ENCODE measurements at places on chromosomes 12 and 14. TPM values are rescaled to one million over a fixed set of nuclear protein-coding genes. Genes with fewer than 3 reads are reported as not detected.

DNA sequence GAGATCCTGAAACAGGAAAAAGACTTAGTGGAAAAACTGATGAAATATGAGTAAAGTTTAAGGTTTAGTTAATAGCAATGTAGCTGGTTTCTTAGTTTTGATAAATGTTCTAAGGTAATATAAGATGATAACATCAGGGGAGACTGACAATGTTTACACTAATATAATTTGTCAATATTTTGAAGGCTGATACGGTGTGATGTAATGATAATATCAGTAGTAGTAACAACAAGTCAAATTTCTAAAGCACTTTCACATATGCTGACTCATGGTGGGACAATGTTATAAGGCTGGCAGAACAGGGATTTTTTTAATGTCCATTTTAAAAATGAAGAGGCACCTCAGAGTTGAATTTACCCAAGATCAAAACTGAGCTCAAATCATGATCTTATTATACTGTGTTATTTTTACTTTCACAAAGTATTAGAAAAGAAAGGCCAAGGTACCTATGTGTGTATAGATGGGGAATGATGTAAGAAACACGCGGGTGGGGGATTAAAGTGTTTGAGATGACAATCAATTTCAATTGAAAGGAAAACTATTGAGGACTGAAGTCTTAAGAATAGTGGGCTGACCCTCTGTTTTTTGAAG, 2.4 kb upstream of the FLRT2 start:
- DNase-seq, result no peak

GRCh38 chr12:38159092-38159551, 157.5 kb upstream of the ALG10B start:
- no peak for DNase-seq

Gene TMCC3
- 0.05 TPM for total RNA-seq

DNA sequence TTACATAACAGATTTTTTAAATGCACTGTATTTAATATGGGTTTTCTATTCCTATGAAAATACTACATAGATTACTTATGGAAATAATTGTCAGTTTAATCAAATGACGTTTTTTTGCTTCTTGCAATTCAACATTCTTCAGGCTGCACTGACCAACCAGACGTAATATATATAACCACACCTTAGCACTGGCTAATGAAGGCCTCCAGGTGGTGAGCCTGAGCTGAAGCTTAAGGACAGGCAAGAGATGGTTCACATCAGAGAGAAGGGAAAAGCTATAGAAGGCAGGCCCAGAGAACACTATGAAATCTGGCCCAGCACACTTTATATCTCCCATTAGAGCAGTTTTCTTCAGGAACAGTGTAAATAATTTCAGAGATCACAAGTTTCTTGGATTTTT, 2.8 kb upstream of the MDGA2 start:
- DNase-seq, result no peak

- DNase-seq, result no peak
Observed at GRCh38 chr12:13288501-13288900, 92.0 kb downstream of the EMP1 start.

DNA sequence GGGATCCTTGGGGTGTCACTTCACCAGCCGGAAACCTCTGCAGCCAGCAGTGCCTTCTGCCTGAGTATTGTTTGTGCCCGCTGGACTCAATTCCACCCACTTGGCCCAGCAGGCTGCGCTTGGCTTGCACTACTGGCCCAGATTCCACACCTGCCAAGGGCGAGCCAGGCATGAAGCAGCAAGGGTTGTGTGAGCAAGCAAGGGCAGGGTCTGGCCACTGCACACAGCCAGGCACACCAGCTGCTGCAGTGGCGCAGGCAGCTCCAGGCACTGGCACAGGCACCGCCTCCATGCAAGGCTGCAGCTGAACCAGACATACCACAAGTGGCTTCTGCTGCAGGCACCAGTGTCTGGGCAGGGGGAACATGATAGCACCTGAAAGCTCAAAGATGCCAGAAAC, 99.5 kb downstream of the NUAK1 start:
- DNase-seq, result no peak

- peak; percentile 90 for DNase-seq
Observed at GRCh38 chr14:23071244-23071920, 14.1 kb upstream of the CDH24 start.

DNA sequence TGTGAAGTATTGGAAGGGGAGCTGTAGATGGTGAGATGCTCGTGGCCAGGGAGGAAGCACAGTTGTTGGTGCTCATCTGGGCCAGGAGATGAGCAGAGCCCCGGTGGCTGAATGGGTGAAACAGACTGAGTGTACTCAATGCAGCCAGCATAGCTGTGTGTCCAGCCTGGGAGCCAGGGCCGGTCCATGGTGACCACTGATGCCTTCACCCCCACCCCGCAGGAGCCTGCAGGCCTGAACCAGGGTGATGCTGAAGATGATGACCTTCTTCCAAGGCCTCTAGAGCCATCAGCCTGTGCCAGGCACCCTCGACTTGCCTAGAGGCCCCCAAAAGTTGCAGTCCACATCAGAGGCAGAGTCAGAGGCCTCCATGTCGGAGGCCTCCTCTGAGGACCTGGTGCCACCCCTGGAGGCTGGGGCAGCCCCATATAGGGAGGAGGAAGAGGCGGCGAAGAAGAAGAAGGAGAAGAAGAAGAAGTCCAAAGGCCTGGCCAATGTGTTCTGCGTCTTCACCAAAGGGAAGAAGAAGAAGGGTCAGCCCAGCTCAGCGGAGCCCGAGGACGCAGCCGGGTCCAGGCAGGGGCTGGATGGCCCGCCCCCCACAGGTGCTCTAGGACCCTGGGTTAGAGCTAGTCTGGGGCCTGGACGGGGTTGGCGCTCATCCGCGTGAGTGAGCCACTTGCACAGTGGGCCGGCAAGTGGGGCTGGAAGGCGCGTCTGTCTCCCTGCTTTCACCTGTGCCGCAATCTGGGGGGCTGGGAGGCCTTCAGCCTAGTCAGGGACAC, 3.0 kb downstream of the TNFAIP2 start:
- no peak for DNase-seq

Gene ENDOU
- 0.15 TPM for total RNA-seq

DNA sequence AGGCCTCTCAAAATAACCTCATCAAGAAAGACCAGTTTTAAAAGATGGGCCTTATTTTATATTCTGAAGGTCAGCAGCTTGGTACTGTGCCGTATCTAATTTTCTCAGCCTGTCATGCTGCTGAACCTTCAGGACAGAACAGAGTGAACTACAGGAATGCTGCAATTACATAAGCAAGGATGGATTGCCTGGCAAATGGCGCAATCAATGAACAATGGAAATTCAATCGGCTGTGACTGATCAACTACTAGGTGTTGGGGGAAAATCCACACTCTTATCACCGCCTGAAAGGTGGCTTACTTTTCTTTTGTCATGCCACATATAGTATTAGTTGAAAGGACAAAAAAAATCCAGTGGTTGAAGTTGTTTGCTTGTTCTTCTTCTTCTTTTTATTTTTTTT, 8.5 kb downstream of the ACSS3 start:
- DNase-seq, result no peak

- DNase-seq, result peak; percentile 65
Observed at GRCh38 chr14:62179367-62180018, 417.3 kb downstream of the SNAPC1 start.

GRCh38 chr14:105420101-105420973, 710 bp downstream of the MTA1 start:
- DNase-seq, result no peak

Gene SELPLG
- total RNA-seq, result 21.9 TPM

- DNase-seq, result peak; percentile 78
Observed at GRCh38 chr12:12837025-12837812, 24.1 kb downstream of the DDX47 start.

DNA sequence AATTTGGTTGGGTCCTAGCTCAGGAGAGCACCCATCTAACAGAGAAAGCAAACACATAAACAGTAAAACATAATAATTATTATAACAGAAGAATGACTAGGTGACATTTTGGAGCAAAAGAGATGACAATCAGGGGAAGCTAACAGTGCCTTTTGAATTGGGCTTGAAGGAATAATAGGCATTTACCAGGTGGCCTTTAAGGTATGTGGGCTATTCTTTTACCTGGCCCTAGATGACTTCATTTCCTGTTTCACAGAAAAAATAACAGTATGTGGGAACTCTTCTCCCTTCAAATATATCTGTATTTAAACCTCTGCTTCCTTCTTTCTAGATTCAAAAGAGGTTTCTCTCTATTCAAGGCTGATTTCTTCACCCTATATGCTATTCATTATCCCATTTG, 3.8 kb downstream of the IRAK4 start:
- no peak for DNase-seq

- DNase-seq, result no peak
Observed at GRCh38 chr14:101006008-101006407, 102.5 kb upstream of the RTL1 start.

Gene AQP6
- not detected for total RNA-seq

- DNase-seq, result no peak
Observed at GRCh38 chr14:63981569-63981968, 128.8 kb downstream of the SYNE2 start.

Gene BBS10
- total RNA-seq, result 3.3 TPM

Gene NUAK1
- not detected for total RNA-seq

- DNase-seq, result no peak
Observed at GRCh38 chr14:30193845-30194501, 266.3 kb upstream of the PRKD1 start.

Gene GPR132
- 15.3 TPM for total RNA-seq

Gene DLGAP5
- 117 TPM for total RNA-seq

DNA sequence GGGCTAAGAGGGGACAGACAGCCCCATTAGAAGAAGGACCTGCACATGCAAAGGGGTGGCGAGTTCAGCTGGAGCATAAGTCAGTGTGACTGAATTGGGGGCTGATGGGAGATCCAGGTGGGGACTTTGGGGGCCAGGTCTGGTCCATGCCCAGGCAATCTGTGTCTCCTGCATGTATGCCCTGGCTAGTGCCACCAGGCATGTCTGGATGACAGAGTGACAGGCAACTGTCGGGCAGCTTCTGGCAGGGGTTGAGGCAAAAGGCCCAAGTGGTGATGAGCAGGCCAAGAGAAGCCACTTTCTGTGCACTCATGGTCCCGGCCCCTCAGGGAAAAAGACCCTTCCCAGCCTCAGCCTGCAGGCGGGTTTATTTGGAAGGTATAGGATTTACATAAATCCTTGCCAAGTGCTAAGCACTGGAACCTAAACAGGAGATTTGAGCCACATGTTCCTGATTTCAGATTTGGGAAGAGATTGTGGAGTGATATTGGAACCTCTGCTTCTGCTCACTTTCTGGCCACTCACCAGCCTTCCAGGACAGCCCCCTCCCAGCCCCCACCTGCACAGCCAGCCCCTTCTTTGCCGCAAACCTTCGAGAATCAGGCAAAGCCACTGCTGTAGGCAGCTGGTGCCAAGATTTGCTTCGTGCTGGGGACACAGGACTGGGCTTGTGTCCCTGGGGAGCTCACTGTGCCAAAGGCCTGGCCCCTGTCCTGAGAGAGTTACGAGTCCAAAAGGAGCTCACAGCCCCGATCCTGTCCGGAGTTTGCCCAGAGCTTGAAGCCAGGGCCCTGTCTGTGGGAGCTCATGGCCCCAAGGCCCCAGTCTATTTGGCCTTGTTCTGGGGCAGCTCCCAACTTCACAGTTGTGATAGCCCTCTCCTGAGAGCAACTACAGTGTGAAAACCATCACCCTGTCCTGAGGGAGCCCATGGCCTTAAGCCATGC, 232.5 kb upstream of the RTL1 start:
- no peak for DNase-seq

- DNase-seq, result no peak
Observed at GRCh38 chr12:117472983-117473382, 111.6 kb upstream of the NOS1 start.

DNA sequence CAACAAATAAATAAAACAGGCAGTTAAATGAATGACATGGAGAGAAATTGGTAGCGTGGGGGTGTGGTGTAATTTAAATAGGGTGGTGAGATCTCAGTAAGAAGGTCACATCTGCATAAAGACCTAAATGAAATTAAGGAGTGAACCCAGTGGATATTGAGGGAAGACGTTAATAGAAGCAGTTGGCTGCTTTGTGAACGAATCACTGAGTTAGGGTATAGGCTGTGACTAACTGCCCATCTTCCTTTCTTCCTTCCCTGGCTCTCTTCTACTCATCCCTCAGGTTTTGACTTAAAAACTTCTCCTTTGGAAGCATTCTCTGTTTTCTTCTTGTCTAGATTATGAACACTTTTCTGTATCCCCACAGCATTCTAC, 64.7 kb downstream of the BTG1 start:
- no peak for DNase-seq

Gene IL31
- total RNA-seq, result not detected

DNA sequence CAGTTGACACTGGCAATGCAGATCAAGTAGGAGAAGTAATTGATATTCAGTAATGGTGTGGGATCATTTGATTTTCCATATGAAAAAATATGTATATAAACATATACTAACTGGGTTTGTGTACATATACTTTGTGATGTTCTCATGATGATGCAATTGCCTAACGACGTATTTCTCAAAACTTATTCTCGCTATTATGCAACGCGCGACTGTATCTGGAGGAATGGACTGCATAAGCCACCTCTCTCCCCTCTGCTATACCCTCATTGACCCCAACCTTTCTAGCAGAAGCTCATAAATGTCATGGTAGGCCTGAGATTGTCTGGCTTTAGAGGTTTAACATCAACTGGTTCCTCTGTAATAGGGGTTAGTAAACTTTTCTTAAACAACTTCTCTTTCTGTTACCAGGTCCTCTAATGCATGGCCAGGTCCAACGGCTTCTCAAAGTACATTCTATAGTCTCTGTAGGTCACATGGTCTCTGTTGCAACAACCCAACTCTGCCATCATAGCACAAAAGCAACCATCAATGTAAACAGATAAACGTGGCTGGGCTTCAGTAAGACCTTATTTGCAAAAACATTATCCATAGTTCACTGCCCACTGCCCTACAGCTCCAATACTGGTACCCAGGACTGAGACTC, 59.3 kb downstream of the FOXN3 start:
- no peak for DNase-seq

Gene SERPINA3
- not detected for total RNA-seq

DNA sequence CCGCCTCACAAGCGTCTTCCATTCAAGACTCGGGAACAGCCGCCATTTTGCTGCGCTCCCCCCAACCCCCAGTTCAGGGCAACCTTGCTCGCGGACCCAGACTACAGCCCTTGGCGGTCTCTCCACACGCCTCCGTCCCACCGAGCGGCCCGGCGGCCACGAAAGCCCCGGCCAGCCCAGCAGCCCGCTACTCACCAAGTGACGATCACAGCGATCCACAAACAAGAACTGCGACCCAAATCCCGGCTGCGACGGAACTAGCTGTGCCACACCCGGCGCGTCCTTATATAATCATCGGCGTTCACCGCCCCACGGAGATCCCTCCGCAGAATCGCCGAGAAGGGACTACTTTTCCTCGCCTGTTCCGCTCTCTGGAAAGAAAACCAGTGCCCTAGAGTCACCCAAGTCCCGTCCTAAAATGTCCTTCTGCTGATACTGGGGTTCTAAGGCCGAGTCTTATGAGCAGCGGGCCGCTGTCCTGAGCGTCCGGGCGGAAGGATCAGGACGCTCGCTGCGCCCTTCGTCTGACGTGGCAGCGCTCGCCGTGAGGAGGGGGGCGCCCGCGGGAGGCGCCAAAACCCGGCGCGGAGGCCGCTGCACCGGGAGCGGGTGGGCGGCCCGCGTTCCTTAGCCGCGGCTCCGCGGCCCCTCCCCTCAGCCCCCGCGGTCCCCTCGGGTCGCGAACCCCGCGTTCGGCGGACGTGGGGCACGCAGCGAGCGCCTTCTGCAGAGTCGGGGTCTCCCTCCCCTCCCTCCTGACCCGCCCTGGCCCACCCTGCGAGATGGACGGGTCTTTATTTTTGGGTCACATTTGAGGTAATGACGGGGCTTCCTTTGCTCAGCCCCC, at the start of gene UBC:
UBC (minus strand) TSS at position 259 of the 847 bp plus-strand sequence. CDS start 879 bp downstream, outside the sequence.
- DNase-seq, result peak; percentile 86

Gene DNAJC22
- total RNA-seq, result not detected

Gene KRT75
- not detected for total RNA-seq

Measured in activated naive CD4-positive, alpha-beta T cell treated with anti-CD3 and anti-CD28 coated beads for 36 hours (primary cell).